NCI-H187 treated with DMSO at 0.1 percent for 48 hours (cell line): ENCODE measurements at places on chromosomes 1 and 21.

- DNase-seq, result no peak
Measured at GRCh38 chr21:32765058-32765457, 6.5 kb downstream of the PAXBP1 start.

- no peak for DNase-seq
Measured at GRCh38 chr21:25916226-25916625, 181.5 kb downstream of the GABPA start.

- DNase-seq, result no peak
Measured at GRCh38 chr1:86156566-86157455, at the start of gene COL24A1. Gene COL24A1 (minus strand): TSS chr1:86156772. CDS start chr1:86156396, 376 bp downstream.

DNA sequence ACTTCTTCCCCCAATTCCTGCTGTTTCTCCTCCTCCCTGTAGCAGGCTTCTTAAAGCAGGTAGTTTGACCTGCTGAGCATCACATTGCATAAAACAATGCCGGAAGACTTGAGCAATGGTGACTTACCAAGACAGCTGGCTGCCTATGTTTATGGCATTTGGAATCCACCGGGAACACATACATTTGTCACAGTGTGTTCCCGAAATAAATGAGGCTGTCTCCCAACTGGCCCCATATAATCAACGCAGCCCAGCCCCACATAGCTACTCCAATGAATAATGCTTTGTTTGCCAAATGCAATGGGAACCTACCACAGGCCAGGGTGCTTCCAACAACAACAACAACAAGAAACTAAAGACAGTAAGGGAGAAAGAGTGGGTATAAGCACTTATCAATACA, 186.1 kb upstream of the MAP1LC3C start:
- DNase-seq, result no peak

DNA sequence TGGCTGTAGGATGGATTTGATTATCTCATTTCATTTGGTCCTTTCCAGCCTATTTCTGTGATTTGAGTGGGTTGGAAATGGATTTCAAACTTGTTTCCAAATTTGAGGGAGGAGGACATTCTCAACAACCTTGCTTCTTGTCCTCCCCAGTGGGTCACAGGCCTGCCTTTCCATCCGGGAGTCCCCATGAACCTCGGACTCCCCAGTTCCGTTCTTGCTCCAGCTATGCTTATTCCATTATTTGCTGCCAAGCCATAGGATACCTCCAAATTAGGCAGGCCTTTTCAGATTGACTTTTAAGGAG, 97.8 kb downstream of the DUSP10 start:
- no peak for DNase-seq

GRCh38 chr1:114094675-114095074, 59.0 kb downstream of the SYT6 start:
- no peak for DNase-seq

DNA sequence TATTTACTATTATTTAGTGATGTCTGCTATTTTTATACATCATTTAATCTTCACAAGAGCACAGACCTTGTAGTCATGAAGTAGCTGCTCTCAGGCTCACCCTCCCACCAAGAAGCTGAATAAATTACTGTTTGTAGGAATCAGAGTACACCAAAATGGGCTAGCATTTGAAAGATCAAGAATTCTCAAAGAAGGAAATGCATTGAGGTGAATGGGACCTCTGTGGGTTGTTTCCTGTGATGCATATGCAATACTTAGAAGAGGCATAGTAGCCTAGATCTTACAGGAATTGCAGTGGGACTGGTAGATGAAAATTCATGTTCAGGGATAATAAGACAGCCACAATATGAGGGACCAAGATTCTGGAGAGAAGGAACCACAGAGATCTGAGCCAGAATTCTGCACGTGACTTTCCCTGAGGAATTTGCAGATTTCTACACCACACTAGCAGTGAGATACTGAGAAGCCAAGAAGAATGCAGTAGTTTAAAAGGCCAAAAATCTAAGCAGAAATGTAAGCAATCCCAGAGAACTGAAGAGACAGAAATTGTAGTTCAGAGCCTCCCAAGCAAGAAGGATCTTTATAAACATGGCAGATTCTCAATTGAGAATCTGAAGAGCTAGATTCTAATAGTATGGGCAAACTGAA, 307.0 kb downstream of the ST6GALNAC3 start:
- DNase-seq, result no peak

- no peak for DNase-seq
Measured at GRCh38 chr1:75542818-75543570, 67.9 kb downstream of the SLC44A5 start.

DNA sequence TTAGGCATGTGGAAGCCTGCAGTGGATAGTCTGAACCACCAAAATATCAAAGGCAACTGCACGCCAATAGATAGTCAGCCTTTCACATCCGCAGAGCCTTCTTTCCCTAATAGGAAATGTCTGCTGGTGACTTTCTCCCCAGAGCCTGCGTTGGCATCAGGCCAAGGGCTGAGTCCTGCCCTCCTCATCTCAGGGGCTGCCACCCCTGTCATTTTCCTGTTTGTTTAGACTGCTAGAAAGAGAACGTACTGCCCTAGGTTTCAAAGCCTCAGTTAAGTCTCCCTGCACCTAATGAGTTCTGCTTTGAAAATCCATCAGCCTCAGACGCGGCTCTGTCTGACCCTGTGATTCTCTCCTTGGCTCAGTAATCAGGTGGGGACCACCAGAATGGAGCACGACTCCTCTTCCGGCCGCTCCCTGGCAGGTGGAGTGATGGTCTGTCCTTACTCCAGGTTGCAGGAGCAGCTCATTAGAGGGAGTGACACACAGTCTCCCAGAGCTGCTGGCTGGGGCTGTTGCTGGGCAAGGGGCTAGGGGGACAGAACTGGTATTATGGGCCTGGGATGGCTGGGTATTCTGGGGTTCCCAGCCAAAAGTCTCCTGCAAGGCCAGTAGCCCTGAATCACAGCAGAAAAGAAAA, 27.3 kb downstream of the STUM start:
- no peak for DNase-seq

DNA sequence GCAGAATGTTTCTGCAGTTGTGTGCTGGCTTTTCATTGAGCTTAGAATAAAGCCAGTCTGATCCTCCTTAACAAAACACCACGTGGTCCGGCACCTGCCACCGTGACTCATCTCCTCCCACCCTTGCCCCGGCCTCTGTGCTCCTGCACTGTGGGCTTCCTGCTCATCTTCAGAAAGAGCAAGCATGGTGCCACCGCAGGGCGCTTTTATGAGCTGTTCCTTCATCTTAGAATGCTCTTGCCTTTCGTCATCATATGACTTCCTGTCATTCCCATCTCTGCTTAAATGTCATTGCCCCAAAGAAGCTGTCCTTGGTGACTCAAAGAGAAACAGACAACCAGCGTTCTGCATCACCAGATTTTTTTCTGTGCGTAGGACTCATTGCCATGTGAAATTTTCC, 117.8 kb downstream of the HHAT start:
- DNase-seq, result no peak

DNA sequence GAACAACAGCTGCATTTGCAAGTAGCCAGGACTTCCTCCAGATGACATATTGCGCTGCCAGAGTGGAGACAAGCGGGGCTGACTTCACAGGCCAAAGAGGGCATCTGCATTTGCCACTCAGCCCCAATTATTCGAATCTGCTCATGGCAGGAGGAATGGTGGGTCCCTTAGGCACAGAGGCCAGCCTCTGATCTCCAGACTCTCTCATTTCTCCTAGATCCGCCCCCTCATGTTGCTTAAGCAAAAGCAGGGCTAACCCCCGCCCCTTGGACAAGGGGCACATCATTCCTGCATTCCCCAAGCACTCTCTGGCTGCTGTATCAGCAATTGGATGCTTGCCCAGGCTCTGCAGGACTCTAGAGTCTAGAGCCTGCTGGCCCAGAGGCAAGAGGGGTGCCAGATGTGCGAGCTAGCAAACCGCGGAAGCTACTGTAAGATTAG, 262.4 kb downstream of the ST6GALNAC3 start:
- DNase-seq, result no peak

- no peak for DNase-seq
Measured at GRCh38 chr1:24186711-24186992, 437 bp downstream of the IFNLR1 start.

DNA sequence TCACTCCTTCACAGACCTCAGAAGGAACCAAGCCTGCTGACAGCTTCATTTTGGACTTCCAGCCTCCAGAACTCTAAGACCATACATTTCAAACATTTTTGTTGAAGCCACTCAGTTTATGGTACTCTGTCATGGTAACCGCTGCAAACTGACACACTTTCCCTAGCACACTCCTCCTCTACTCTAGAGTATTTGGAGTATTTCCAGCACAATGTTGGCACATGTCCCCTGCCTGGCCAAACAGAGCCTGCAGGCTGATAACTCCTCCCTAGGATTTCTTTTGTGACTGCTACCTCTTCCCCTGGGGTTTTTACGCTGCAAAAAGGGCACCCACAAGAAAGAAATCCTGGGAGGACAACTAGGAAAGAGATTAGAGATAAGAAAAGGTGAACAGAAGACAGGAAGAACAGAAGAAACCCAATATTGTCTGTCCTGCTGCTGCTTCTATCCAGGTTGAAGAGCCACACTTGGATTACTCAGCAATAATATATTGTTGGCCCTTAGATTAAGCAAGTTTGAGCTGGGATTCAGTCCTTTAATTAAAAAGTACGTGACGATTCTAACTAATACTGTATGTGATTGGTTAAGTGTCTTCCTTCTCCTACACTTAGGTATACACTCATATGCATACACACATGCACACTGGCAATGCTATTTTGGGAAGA, 844.1 kb downstream of the LTN1 start:
- DNase-seq, result no peak

DNA sequence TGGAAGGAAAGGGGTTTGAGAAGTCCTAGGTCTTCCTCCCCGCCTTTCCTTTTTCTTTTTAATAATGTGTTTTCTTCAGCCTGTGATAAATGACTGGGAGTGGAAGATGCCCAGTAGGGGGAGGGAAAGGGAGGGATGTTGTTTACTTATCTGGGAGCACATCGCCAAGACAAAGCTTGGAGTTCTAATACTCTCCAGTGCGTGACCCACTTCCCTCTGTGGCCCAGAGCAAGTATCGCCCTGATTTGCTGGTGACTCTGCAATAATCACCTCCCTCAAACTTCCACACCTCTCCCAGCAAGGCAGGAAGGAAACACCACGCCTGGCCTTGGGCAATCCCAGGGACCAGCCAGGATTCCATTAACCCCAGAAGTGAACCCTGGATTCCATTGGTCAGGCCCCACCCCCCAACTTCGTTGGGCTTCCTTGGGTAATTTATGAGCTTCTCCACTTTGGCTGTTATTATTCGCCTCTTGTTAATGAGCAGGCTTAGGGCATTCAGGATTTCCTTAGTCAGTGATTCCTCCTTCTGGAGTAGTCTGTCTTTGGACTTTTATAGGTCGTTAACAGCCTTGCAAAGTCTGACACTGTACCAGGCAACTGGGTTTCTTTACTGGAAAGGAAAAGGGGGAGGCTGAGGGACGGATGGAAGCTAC, 24.3 kb upstream of the GRHL3 start:
- DNase-seq, result no peak

GRCh38 chr1:106498238-106498637, 558.2 kb upstream of the PRMT6 start:
- DNase-seq, result no peak

GRCh38 chr1:44523593-44524591, 118.8 kb downstream of the RNF220 start:
- DNase-seq, result no peak

- DNase-seq, result no peak
Measured at GRCh38 chr1:189211742-189212141, 1265.9 kb downstream of the BRINP3 start.

DNA sequence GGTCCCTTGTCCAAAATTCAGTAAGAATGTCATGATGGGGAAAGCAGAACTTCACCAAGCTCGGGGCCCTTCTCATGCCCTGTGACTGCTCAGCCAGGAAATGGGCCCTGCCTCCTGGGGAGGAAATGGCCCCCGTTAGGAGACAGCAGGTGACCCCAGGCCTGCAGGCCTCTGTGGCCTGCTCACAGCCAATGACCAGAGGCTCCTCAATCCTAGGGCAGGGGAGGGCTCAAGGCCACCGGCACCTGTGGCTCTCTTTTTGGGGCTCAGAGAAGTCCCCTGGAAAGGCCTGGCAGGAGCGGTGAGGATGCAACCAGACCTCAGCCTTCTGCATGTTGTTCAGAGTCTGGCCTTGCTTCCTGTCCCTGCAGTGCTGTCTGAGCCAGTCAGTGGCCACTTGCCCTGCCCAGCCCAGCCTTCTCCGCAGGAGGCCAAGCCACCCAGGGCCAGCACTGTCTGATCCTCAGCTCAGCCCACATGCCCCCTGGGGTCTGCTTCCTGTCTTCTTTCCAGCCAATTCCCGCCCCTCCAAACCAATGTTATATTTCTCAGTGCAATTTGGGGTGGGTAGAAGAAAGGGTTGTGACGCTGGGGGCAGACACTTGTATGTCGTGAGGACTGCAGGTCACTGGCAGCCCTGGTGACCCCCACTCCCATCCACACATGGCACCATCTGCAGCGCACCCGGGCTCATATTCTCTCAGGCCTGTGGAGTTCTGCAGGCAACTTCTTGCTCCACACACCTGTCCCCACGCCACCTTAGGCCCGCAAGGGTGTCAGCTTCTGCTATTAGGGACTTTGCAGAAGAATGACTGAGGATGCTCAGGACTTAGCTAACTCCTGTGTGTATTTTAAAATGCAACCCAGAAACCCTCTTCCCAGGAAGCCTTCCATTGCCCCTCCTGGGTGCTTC, 83.6 kb downstream of the ITPKB start:
- DNase-seq, result no peak

DNA sequence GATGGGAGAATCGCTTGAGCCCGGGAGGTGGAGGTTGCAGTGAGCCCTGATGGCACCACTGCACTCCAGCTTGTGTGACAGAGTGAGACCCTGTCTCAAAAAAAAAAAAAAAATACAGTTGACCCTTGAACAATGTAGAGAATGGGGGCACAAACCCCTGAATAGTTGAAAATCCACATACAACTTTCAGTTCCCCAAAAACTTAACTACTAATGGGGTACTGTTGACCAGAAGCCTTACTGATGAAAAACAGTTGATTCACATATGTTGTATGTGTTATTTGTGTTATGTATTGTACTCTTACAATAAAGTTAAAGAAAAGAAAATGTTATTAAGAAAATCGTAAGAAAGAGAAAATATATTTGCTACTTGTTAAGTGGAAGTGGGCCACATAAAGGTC, 51.2 kb upstream of the COA6 start:
- no peak for DNase-seq

- no peak for DNase-seq
Measured at GRCh38 chr1:110688514-110688913, 13.8 kb upstream of the KCNA3 start.

DNA sequence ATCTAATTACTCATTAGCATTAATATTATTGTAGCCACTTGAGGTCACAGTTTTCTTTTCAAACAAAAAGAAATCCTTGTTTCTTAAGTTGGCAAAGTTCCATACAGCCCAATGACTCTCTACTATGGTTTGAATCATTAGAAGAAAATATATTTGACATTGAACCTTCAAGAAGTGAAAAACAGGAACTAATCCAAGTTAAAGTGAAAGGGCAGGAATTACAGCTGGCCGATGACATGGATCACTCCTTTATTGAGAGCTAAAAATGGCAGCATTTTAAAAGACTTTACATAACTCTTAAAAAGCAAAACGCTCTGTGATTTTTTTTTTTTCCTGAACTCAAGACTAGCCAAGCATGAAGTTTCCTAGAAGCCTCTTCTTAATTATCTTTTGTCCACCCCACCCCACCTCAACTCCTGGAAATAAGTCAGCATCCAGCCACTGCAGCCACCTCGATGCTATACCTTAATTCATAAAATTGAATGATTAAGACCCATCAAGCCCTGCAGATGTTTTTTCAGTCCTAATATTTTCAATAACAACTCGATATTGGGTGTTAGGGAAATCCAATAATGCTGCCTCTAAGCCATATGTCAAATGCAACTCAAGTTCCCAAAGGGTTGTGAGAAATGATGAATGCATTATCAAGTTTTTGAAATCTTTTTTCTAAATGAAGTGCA, 323.1 kb downstream of the HHIPL2 start:
- no peak for DNase-seq
